ENCODE measurements at places on chromosomes 12 and 14. TPM values are rescaled to one million over a fixed set of nuclear protein-coding genes. Genes with fewer than 3 reads are reported as not detected.

The KIF5A gene
- under 0.01 TPM for total RNA-seq

The HVCN1 gene
- total RNA-seq: 4.3 TPM

The KLRB1 gene
- not detected for total RNA-seq

The SRGAP1 gene
- 18.9 TPM for total RNA-seq

The TBC1D30 gene
- under 0.01 TPM for total RNA-seq

The LRFN5 gene
- 3.6 TPM for total RNA-seq

The GPRC5D gene
- total RNA-seq: not detected

The IL31 gene
- total RNA-seq: not detected

The CLEC4A gene
- total RNA-seq: 0.22 TPM

The MYF6 gene
- total RNA-seq: not detected

The ZBTB25 gene
- total RNA-seq: 7.2 TPM

The PMCH gene
- not detected for total RNA-seq

The SERPINA6 gene
- not detected for total RNA-seq

The FSCB gene
- total RNA-seq: 0.22 TPM

The C12orf50 gene
- not detected for total RNA-seq

The CDCA3 gene
- total RNA-seq: 0.66 TPM

The GPR162 gene
- 1.1 TPM for total RNA-seq

The KRT85 gene
- not detected for total RNA-seq

The TMEM132C gene
- total RNA-seq: not detected

The GDF3 gene
- not detected for total RNA-seq

The VASH1 gene
- total RNA-seq: 2.0 TPM

The AICDA gene
- total RNA-seq: not detected

The UBE3B gene
- 53.7 TPM for total RNA-seq

The KRT80 gene
- total RNA-seq: 0.22 TPM

The SLC4A8 gene
- total RNA-seq: 8.2 TPM

The TNFAIP2 gene
- total RNA-seq: 69.7 TPM

The STAC3 gene
- total RNA-seq: 0.43 TPM

The SPIC gene
- total RNA-seq: not detected
